ENCODE measurements at places on chromosomes 16 and 17. TPM values are rescaled to one million over a fixed set of nuclear protein-coding genes. Genes with fewer than 3 reads are reported as not detected.

GRCh38 chr17:73096211-73096610 is 3.7 kb upstream of the SLC39A11 start:
- no peak for DNase-seq
- H3K27ac ChIP-seq, result no peak overlapping the region
- H3K4me3 ChIP-seq, result no peak overlapping the region
- H3K36me3 ChIP-seq, result no peaks in the 10 kb centered on the region
- H3K27me3 ChIP-seq, result no peaks in the 10 kb centered on the region

DNA sequence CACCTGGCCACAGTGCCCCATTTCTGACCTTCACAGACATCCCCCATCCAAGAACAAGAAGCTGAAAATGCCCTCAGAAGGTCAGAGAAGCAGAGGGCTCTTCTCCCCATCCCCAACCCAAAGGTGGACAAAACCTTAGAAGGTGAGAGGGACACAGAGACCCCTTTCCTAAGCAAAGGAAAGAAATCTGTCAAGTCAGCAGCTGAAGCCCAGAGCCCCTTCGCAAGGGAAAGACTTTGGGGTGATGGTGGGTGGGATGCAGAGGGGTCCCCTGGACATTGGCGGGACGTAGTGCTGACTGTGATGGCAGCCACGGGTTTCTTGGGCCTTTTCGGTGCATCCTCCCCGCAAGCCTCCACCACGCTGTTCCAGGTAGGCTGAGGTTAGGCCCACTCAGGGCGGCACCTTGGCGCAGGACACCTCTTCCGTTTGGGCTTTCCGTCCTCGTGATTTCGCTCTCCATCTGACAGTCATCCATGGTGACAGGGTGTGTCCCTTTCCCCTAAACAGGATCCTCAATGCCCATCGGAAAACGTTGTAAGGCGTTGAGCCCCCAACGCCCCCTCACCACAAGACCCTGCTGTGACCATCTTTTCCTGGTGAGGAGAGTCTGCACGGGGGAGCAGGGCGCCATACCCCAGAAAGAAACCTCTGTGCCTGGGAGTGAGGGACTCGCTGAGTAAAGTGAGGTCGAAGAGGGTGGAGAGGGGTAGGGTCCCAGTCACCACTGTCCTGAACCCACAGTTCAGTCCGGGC is 10.7 kb upstream of the GSDMA start:
- H3K27ac ChIP-seq, result peak overlapping the region; percentile 47
- no peaks in the 10 kb centered on the region for H3K27me3 ChIP-seq
- no peak for DNase-seq
- H3K36me3 ChIP-seq, result no peaks in the 10 kb centered on the region
- H3K4me3 ChIP-seq, result peak overlapping the region; percentile 50

- peaks cover 13% of the 10 kb centered on the region for H3K27me3 ChIP-seq
- peaks cover 6% of the 10 kb centered on the region for H3K36me3 ChIP-seq
- no peak overlapping the region for H3K27ac ChIP-seq
- peaks cover 18% of the 10 kb centered on the region for H3K4me1 ChIP-seq
Observed at GRCh38 chr17:41529491-41529915, 1.4 kb upstream of the KRT19 start.

DNA sequence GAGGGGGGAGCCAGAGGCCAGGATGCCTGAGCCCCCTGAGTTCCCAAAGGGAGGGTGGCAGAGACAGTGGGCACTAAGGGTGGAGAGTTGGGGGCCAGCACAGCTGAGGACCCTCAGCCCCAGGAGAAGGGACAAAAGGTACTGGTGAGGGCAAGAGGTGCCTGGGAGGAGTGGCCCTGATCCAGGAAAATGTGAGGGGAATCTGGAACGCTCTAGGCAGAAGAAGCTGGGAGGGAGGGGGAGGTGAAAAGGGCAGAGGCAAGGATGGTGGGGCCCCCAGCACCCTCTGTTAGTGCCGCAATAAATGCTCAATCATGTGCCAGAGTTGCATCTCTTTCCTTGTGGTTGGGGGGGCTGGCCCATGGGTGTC is 1.1 kb downstream of the TCAP start:
- no peak overlapping the region for H3K4me3 ChIP-seq
- H3K4me1 ChIP-seq, result peaks cover 50% of the 10 kb centered on the region
- H3K27ac ChIP-seq, result no peak overlapping the region
- H3K27me3 ChIP-seq, result no peaks in the 10 kb centered on the region
- DNase-seq, result no peak

DNA sequence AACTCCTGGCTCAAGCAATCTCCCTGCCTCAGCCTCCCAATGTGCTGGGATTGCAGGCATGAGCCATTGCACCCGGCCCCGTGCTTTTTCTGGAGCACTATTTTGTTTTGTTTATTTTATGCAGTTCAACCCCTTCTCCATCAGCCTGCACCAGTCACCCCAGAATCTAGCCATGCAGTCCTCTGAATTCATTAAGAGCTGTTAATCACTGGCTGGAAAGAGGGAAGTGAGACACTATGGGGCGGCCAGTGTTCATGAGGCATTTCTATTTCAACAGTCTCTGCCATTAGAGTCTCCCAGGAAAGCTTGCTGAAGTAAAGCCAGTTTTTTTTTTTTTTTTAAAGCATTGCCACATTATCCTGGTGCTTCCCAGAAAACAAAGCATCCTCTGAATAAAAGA is 1.7 kb downstream of the VWA3A start:
- H3K4me3 ChIP-seq, result no peak overlapping the region
- no peaks in the 10 kb centered on the region for H3K36me3 ChIP-seq
- no peaks in the 10 kb centered on the region for H3K27me3 ChIP-seq
- no peak overlapping the region for H3K27ac ChIP-seq
- no peaks in the 10 kb centered on the region for H3K4me1 ChIP-seq
- no peak for DNase-seq

GRCh38 chr17:18143044-18143936 is 34.7 kb downstream of the MYO15A start:
- H3K27me3 ChIP-seq, result no peaks in the 10 kb centered on the region
- DNase-seq, result no peak
- no peak overlapping the region for H3K4me3 ChIP-seq
- no peak overlapping the region for H3K27ac ChIP-seq
- no peaks in the 10 kb centered on the region for H3K36me3 ChIP-seq

- no peak overlapping the region for H3K27ac ChIP-seq
- no peak overlapping the region for H3K4me3 ChIP-seq
- peaks cover 4% of the 10 kb centered on the region for H3K4me1 ChIP-seq
- H3K36me3 ChIP-seq, result no peaks in the 10 kb centered on the region
- H3K27me3 ChIP-seq, result no peaks in the 10 kb centered on the region
- DNase-seq, result no peak
Observed at GRCh38 chr16:56246051-56246817, 54.9 kb downstream of the GNAO1 start.

GRCh38 chr16:22813223-22813947 is 577 bp upstream of the HS3ST2 start:
- H3K27me3 ChIP-seq, result peaks cover 4% of the 10 kb centered on the region
- DNase-seq, result no peak
- peak overlapping the region; percentile 34 for H3K4me3 ChIP-seq
- peaks cover 15% of the 10 kb centered on the region for H3K4me1 ChIP-seq
- H3K27ac ChIP-seq, result no peak overlapping the region
- H3K36me3 ChIP-seq, result no peaks in the 10 kb centered on the region

DNA sequence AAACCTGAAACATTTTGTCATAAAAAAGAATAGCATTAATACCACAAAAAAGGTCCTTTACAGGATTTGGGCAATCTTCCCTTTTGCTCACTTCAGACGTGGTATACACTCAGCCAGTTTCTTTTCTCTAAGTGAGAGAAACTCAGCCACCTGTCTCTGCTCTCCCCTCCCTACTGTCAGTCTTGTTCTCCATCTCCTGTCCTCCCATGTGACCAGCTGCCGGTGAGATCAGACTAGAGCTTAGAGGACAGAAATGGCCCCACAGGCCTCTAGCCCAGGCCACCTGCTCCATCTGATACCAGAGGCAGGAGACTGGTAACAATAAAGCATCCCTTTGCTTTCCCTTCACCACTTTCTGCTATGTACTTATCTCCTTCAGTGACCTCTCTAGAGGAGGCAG is 34.9 kb downstream of the CMC2 start:
- H3K27me3 ChIP-seq, result no peaks in the 10 kb centered on the region
- no peak for DNase-seq
- no peaks in the 10 kb centered on the region for H3K36me3 ChIP-seq
- no peak overlapping the region for H3K4me3 ChIP-seq

- peak overlapping the region; percentile 99 for H3K27ac ChIP-seq
- H3K27me3 ChIP-seq, result no peaks in the 10 kb centered on the region
- H3K4me1 ChIP-seq, result peaks cover 84% of the 10 kb centered on the region
- no peaks in the 10 kb centered on the region for H3K36me3 ChIP-seq
- DNase-seq, result no peak
Observed at GRCh38 chr17:81391293-81391935, 3.8 kb upstream of the BAHCC1 start.

DNA sequence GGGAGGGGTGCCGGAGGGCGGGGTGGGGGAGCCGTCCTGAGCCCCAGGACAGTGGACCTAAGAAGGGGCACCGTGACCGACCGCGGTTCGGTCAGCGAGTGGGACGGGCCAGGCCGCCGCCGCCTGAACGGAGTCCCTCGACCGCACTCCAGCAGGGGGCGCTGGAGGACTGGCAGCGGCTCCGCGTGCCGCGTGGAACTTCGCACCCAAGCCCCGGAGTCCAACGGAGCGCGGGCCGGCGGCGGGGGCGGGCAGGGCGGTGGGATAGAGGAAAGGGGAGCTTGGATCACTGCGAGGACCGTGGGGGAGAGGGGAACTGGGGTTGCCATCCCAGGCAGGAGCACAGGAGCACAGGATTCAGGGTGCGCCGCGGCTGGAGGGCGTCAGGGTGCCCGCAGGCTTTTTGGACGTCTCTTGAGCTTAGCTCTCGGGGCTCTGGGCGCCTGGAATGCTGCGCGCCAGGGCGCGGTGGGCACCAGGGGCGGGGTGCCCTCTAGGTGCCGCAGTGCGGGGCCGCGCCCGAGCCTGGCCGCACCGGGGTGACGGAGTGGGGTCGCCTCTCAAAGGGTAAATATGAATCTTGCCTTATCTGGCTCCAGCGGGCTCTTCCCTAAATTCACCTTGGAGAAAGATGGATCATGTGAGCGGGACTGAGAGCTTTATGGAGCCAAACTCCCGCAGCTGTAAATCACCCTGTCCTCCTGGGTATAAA is 379 bp upstream of the OTOP2 start:
- H3K4me1 ChIP-seq, result peaks cover 68% of the 10 kb centered on the region
- H3K27me3 ChIP-seq, result peaks cover 20% of the 10 kb centered on the region
- H3K4me3 ChIP-seq, result peak overlapping the region; percentile 44
- no peak for DNase-seq

- no peak overlapping the region for H3K27ac ChIP-seq
- H3K27me3 ChIP-seq, result no peaks in the 10 kb centered on the region
- H3K36me3 ChIP-seq, result peaks cover 6% of the 10 kb centered on the region
Observed at GRCh38 chr16:12511708-12512107, 292.0 kb downstream of the CPPED1 start.

GRCh38 chr16:15518381-15519351 is 84.3 kb downstream of the BMERB1 start:
- H3K4me1 ChIP-seq, result peaks cover 61% of the 10 kb centered on the region
- H3K27ac ChIP-seq, result peak overlapping the region; percentile 82
- DNase-seq, result no peak
- H3K27me3 ChIP-seq, result no peaks in the 10 kb centered on the region
- H3K36me3 ChIP-seq, result no peaks in the 10 kb centered on the region
- H3K4me3 ChIP-seq, result no peak overlapping the region

GFAP gene
- not detected for total RNA-seq

ZNF287 gene
- total RNA-seq, result 2.1 TPM

KLHDC4 gene
- total RNA-seq, result 23.0 TPM

ASB16 gene
- not detected for total RNA-seq

CDK12 gene
- 33.4 TPM for total RNA-seq

SSTR5 gene
- not detected for total RNA-seq

RNF222 gene
- total RNA-seq, result 14.1 TPM

TBC1D3E gene
- total RNA-seq, result not detected

APOH gene
- not detected for total RNA-seq

CCL17 gene
- 0.64 TPM for total RNA-seq

GAS7 gene
- 39.1 TPM for total RNA-seq

CDRT15 gene
- total RNA-seq, result not detected

SLC6A2 gene
- not detected for total RNA-seq

LPO gene
- 2.5 TPM for total RNA-seq

ARL5C gene
- total RNA-seq, result not detected
